ENCODE measurements at places on chromosomes 12 and 14.

- DNase-seq: no peak
These were observed 8.0 kb downstream of the PXMP2 start for GRCh38 chr12:132695431-132695830.

DNA sequence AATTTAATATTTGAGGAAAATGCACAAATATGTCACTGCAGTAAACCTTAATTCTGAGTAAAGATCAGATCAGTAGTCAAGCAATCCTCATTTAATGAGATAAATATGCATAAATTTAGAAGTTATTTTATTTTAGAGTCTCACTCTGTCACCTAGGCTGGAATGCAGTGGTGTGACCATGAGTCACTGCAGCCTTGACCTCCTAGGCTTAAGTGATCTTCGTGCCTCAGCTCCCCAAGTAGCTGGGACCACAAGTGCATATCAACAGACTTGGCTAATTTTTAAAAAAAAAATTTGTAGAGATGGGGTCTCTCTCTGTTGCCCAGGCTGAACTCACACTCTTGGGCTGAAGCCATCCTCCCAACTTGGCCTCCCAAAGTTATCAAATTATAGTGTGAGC is 41.3 kb downstream of the LMO3 start:
- no peak for DNase-seq

GRCh38 chr12:77979597-77980250 is 149.0 kb downstream of the NAV3 start:
- DNase-seq: no peak

DNA sequence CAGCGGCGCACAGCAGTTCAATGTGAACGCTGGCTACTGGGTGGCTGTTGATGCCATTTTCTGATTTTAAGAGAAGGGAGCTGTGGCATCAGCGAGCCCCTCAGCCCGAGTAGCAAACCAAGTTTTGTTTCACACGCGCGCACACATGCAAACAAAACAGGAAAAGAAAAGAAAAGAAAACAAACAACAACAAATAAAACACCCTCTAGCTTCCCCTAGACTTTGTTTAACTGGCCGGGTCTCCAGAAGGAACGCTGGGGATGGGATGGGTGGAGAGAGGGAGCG is 540 bp downstream of the PAX9 start:
- no peak for DNase-seq

- no peak for DNase-seq
These were observed 134.3 kb downstream of the TTC7B start for GRCh38 chr14:90681929-90682328.

DNA sequence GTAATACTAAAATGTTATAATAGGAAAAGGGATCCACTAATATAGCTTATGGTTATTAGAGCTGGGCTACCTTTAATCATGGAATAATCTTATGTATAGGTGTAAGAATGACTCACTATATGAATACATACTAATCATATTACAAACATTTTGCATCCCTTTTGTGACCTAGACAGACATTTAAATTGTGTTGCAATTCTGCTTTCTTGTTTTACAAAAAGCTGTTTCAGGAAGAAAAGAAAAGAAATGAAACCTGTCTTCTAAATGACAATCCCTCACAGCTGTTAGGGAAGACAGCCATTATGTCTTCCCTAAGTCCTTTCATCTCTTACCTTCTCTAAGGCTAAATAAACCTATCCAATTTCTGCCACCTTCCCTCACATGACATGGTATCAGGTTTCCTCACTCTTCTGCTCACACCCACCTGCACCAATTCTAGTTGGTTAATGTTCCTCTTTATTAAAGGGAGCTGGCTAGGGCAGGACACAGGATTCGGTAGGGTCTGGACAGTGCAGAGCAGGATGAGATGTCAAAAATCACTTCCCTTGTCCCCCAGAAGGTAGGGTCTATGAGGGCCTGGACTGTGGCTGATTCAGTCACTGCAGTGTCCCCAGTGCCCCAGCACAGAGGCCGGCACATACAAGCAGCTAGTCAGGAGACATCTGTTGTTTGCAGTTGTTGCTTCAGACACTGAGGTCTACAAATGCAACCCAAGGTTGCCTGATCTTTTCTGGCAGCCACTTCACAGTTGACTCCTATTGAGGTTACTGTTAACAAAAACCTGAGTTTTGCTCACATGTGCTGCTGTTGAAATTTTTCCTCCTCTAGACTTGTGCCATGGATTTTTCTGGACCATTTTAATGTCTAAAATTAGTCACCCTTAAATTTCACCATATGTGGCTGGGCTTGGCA is 3.7 kb downstream of the DHRS7 start:
- no peak for DNase-seq

GRCh38 chr12:21353487-21353886 is 18.8 kb upstream of the SLCO1A2 start:
- DNase-seq: no peak

GRCh38 chr12:43285159-43285598 is 266.8 kb downstream of the ADAMTS20 start:
- DNase-seq: no peak

DNA sequence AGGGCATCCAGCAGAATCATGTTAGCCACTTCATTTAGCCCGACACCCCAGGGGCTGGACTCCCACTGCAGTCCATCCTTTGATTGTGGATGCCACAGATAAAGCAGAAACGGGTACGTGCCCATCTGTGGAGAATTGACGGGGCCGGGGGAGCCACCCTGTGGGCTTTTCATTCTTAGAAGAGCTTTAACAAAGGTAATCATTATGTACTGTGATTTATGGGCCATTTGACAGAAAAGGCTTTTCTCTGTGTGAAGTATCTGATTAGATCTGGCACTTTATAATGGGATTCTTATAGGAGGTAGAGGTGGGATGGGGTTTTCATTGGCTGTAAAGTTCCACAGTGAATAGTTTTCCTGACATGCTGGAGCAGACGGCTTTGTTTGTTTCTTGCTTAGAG is 40.4 kb downstream of the AACS start:
- no peak for DNase-seq

GRCh38 chr12:49643961-49644619 is 20.7 kb downstream of the PRPF40B start:
- DNase-seq: no peak

- DNase-seq: no peak
These were observed 1.9 kb upstream of the ATP5MC2 start for GRCh38 chr12:53677800-53678148.

DNA sequence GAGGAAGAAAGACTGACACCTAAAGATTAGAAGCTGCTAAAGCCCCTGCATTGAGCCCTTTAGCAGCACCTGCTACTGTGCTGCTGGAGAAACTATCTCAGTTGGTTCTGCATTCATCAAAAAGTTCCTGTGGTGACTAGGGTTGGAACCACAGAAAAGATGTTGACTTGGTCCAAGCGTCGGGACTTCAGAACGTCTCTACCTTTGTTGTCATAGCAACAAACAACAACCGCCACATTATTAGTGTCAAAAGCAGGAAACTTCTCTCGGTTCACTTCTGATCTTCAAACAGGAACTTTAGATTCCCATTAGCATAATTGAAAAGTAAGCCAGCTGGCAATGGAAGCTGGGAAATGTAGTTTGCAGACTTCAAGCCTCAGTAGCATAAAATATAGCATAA is 368.0 kb downstream of the SEC23A start:
- DNase-seq: no peak

DNA sequence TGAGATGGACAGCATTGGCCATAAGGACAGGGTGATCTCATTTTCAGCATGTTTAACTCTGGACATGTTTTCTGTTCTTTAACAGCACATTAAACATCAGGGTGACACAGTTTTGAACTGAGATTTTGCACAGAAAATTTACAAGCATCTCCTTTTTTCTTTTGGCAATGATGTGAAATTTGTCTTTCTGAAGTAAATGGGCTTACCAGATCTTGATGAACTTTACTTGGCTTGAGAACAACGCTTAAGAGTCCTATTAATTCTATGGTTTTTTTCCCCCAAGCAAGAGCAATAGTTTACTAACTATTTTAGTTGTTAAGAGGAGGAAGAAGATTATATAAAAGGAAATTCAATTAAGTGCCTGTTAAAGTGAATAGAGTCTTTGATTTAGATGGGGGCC is 491.0 kb downstream of the SNAPC1 start:
- DNase-seq: no peak

Data from stimulated activated CD4-positive, alpha-beta T cell treated with anti-CD3 and anti-CD28 coated beads, Interleukin-1b, Interleukin-23, amount 100 ng/mL, for 48 hours (primary cell).